ENCODE measurements at places on chromosomes 1 and 21. TPM values are rescaled to one million over a fixed set of nuclear protein-coding genes. Genes with fewer than 3 reads are reported as not detected.

Gene NEXN
- 3.7 TPM for total RNA-seq

Gene KCNT2
- total RNA-seq, result 1.2 TPM

Gene AQP10
- 0.23 TPM for total RNA-seq

DNA sequence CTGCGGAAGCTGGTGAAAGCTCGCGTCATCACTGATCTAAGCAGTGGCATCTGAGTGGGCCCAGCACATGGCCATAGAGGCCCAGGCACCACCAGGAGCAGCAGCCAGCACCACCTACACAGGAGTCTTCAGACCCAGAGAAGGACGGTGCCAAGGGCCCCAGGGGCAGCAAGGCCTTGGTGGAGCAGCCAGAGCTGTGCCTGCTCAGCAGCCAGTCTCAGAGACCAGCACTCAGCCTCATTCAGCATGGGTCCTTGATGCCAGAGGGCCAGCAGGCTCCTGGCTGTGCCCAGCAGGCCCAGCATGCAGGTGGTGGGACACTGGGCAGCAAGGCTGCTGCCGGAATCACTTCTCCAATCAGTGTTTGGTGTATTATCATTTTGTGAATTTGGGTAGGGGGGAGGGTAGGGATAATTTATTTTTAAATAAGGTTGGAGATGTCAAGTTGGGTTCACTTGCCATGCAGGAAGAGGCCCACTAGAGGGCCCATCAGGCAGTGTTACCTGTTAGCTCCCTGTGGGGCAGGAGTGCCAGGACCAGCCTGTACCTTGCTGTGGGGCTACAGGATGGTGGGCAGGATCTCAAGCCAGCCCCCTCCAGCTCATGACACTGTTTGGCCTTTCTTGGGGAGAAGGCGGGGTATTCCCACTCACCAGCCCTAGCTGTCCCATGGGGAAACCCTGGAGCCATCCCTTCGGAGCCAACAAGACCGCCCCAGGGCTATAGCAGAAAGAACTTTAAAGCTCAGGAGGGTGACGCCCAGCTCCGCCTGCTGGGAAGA lies 3.2 kb upstream of the ARTN start:
- ATAC-seq, result no peak

GRCh38 chr1:35718492-35719336 lies at the start of gene C1orf216:
C1orf216 (minus strand) TSS chr1:35718884; CDS start chr1:35716321, 2,563 bp downstream.
- ATAC-seq, result peak; percentile 79
